ENCODE measurements at places on chromosomes 11 and 22. TPM values are rescaled to one million over a fixed set of nuclear protein-coding genes. Genes with fewer than 3 reads are reported as not detected.

GRCh38 chr22:40000171-40000570 lies 5.4 kb downstream of the FAM83F start:
- H3K4me3 ChIP-seq = no peak overlapping the region
- no peak for DNase-seq
- H3K27me3 ChIP-seq = no peaks in the 10 kb centered on the region
- H3K4me1 ChIP-seq = peaks cover 69% of the 10 kb centered on the region
- H3K36me3 ChIP-seq = no peaks in the 10 kb centered on the region
- peak overlapping the region; percentile 93 for H3K27ac ChIP-seq

- H3K4me3 ChIP-seq = no peak overlapping the region
- H3K4me1 ChIP-seq = no peaks in the 10 kb centered on the region
- H3K27me3 ChIP-seq = no peaks in the 10 kb centered on the region
- H3K36me3 ChIP-seq = no peaks in the 10 kb centered on the region
Measured at GRCh38 chr11:104061853-104062521, 25.5 kb downstream of the DDI1 start.

DNA sequence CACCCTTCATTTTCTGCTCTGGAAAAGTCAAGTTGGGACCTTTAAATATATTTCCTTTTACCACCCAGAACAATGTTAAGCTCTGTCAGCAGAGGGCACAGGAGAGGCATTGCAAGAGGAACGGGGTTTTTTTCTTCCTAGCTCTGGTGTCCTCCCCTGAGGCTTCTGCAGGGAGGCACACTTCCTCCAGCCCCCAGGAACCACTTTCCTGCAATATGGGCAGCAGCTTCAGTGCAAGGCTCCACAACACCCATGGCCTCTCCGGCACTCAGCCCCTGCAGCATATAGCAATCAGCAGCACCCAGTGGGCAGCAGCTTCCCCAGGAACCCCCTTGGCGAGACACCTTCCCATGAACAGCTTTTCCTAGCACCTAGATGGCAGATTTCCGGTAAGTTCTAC lies 101.4 kb downstream of the SYT9 start:
- H3K4me1 ChIP-seq = no peaks in the 10 kb centered on the region
- no peak overlapping the region for H3K4me3 ChIP-seq
- H3K36me3 ChIP-seq = no peaks in the 10 kb centered on the region
- no peak overlapping the region for H3K27ac ChIP-seq
- DNase-seq = peak; percentile 39

- H3K4me1 ChIP-seq = no peaks in the 10 kb centered on the region
- no peak overlapping the region for H3K4me3 ChIP-seq
- no peaks in the 10 kb centered on the region for H3K27me3 ChIP-seq
- no peak for DNase-seq
- H3K36me3 ChIP-seq = no peaks in the 10 kb centered on the region
- H3K27ac ChIP-seq = no peak overlapping the region
Measured at GRCh38 chr11:6156628-6157359, 13.3 kb downstream of the OR52B2 start.

- H3K4me3 ChIP-seq = no peak overlapping the region
- H3K36me3 ChIP-seq = peaks cover 10% of the 10 kb centered on the region
- no peak for DNase-seq
Measured at GRCh38 chr11:75775056-75775455, 6.5 kb downstream of the DGAT2 start.

Gene LDLRAD3
- total RNA-seq = 11.8 TPM

GRCh38 chr22:42872821-42873220 lies 15.7 kb upstream of the ARFGAP3 start:
- no peaks in the 10 kb centered on the region for H3K4me1 ChIP-seq
- H3K4me3 ChIP-seq = no peak overlapping the region
- no peaks in the 10 kb centered on the region for H3K27me3 ChIP-seq
- no peak for DNase-seq

DNA sequence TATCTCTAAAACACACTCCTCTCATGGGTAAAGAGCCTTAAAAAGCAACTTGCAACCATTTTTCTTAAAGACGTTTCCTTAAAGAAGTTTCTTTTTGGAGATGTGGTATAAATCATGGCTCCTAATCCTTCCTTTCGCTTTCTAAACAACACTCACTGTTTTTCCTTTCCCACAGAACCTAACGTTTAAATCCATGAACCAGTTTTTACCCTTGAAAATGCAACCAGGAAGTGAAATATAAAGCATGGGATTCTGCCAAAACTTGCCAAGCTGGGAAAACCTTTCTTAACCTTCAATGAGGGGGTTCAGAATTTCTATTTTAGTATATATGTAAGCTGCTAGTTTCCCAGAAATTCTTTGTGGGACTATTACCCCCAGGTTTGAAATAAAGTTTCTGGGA lies 8.6 kb downstream of the PLEKHA7 start:
- no peaks in the 10 kb centered on the region for H3K27me3 ChIP-seq
- H3K27ac ChIP-seq = no peak overlapping the region
- DNase-seq = no peak

- no peak overlapping the region for H3K27ac ChIP-seq
- no peak for DNase-seq
- no peaks in the 10 kb centered on the region for H3K36me3 ChIP-seq
- H3K27me3 ChIP-seq = no peaks in the 10 kb centered on the region
Measured at GRCh38 chr11:31643857-31644256, 134.3 kb downstream of the ELP4 start.

Gene CHRDL2
- 2.5 TPM for total RNA-seq

GRCh38 chr11:65655570-65656332 lies 7.0 kb downstream of the RELA start:
- H3K27me3 ChIP-seq = no peaks in the 10 kb centered on the region
- no peak for DNase-seq
- H3K4me1 ChIP-seq = peaks cover 18% of the 10 kb centered on the region

DNA sequence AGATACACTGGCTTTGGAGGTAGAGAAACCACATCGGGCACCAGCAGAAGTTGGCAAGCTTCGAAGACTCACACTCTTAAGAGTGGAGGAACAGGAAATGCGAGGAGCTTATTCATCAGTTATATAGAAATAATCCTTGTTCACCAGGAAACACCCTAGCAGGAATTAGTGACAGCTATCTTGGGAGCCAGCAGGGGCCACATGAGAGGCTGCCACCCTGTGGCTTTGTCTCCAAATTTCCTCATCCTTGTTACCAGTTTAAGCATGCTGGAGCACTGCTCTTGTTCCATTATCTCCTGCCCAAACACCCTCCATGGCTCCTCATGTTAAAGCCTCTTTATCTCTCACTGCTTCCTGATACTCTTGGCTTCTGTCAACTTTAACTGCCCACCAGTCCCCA lies 131.0 kb downstream of the PLEKHA7 start:
- no peaks in the 10 kb centered on the region for H3K36me3 ChIP-seq
- no peaks in the 10 kb centered on the region for H3K27me3 ChIP-seq
- no peak overlapping the region for H3K4me3 ChIP-seq
- peak; percentile 37 for DNase-seq

DNA sequence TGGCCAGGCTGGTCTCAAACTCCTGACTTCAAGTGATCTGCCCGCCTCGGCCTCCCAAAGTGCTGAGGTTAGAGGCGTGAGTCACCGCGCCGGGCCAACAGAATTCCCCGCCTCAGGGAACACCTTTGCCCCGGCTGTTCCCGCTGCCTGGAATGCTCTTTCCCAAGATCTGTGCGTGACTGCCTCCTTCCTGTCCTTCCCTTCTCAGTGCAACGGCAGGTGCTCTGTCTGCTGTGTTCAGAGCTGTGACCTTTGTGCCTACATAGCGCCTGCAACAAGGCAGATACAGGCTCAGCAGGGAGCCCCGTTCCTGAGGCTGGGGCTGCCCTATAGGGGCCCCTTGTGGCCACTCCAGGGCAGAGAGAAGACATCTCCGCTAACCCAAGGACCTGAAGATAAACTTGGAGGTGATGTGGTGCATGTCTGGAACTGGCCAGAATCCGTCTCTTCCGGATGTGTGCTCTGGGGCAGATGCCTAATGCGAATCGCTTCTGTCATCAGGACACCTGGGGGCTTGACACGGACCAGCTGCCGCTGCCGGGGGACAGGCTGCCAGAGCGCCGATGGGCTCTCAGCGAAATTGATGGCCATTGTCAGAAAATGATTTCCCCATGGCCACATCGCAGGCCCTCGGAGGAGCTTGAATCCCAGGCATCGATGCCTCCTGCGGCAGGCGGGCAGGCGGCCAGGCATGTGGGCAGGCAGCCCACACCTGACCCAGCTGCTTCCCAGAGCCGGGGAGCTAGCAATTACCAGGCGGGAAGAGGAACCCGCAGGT lies 43.5 kb upstream of the TCF20 start:
- DNase-seq = peak; percentile 94
- H3K27ac ChIP-seq = peak overlapping the region; percentile 95
- no peak overlapping the region for H3K4me3 ChIP-seq
- peaks cover 61% of the 10 kb centered on the region for H3K4me1 ChIP-seq
- no peaks in the 10 kb centered on the region for H3K36me3 ChIP-seq
- no peaks in the 10 kb centered on the region for H3K27me3 ChIP-seq

GRCh38 chr11:123567466-123567865 lies 87.0 kb downstream of the SCN3B start:
- DNase-seq = no peak
- H3K27ac ChIP-seq = no peak overlapping the region
- no peaks in the 10 kb centered on the region for H3K4me1 ChIP-seq
- H3K4me3 ChIP-seq = no peak overlapping the region
- H3K36me3 ChIP-seq = no peaks in the 10 kb centered on the region
- H3K27me3 ChIP-seq = peaks cover 3% of the 10 kb centered on the region

DNA sequence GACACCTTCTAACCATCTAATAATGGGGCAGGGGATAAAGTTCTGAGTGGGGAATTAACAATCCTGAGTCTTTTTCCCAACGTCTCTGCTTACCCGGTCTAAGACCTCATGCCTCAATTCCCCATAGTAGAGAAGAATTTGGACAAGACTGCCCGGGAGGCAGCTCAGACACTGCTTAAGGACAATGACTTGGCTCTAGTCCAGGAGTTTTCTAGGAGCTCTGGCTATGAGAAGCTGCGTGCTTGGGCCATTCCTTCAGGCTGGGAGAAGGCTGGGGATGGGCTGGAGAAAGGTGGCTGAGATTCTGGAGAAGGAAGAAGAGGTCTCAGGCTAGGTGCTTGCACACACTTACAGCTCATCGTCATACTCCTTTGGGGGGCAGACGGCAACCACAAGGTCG lies 19.8 kb upstream of the ABCC8 start:
- no peaks in the 10 kb centered on the region for H3K4me1 ChIP-seq
- no peak overlapping the region for H3K27ac ChIP-seq
- H3K27me3 ChIP-seq = no peaks in the 10 kb centered on the region
- H3K36me3 ChIP-seq = peaks cover 3% of the 10 kb centered on the region

- H3K27me3 ChIP-seq = no peaks in the 10 kb centered on the region
- DNase-seq = no peak
- no peak overlapping the region for H3K4me3 ChIP-seq
- H3K36me3 ChIP-seq = no peaks in the 10 kb centered on the region
- peak overlapping the region; percentile 96 for H3K27ac ChIP-seq
Measured at GRCh38 chr11:113876798-113877669, 1.7 kb upstream of the USP28 start.

DNA sequence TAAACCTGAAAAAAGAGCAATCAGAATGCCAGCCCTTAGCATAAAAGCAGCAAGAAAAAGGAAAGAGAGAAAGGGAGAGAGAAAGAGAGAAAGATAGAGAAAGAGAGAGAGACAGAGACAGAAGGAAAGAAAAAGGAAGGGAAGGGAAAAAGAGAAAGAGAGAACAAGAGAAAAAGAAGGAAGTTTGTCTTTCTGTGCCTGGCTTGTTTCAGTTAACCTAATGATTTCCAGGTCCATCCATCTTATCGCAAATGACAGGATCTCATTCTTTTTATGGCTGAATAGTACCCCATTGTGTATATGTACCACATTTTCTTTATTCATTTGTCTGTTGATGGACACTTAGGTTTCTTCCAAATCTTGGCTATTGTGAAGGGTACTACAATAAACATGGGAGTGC lies 230.8 kb downstream of the GUCY1A2 start:
- H3K4me1 ChIP-seq = no peaks in the 10 kb centered on the region
- H3K4me3 ChIP-seq = no peak overlapping the region
- no peaks in the 10 kb centered on the region for H3K27me3 ChIP-seq
- H3K36me3 ChIP-seq = no peaks in the 10 kb centered on the region

- no peak for DNase-seq
- no peaks in the 10 kb centered on the region for H3K4me1 ChIP-seq
- no peaks in the 10 kb centered on the region for H3K27me3 ChIP-seq
- no peaks in the 10 kb centered on the region for H3K36me3 ChIP-seq
- no peak overlapping the region for H3K27ac ChIP-seq
Measured at GRCh38 chr22:27775087-27775698, 26.4 kb downstream of the MN1 start.

DNA sequence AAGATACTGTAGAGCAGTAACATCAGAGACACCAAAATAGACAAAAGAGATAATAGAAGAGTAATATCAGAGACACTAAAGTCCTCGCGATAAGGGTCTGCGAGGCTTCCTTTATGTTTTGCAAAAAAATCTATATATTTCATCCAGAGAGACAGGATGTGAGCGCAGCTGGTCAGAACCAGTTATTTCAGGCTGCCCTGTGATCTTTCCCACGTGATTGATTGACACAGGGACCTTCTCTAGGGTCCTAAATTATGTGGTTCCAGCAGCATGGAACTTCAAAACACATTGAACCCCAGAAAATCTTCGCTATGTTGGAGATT lies 118.0 kb downstream of the KCNQ1 start:
- H3K27ac ChIP-seq = peak overlapping the region; percentile 36
- no peaks in the 10 kb centered on the region for H3K27me3 ChIP-seq
- H3K4me1 ChIP-seq = peaks cover 57% of the 10 kb centered on the region
- no peak for DNase-seq
- H3K36me3 ChIP-seq = no peaks in the 10 kb centered on the region

Gene CALCA
- total RNA-seq = not detected

DNA sequence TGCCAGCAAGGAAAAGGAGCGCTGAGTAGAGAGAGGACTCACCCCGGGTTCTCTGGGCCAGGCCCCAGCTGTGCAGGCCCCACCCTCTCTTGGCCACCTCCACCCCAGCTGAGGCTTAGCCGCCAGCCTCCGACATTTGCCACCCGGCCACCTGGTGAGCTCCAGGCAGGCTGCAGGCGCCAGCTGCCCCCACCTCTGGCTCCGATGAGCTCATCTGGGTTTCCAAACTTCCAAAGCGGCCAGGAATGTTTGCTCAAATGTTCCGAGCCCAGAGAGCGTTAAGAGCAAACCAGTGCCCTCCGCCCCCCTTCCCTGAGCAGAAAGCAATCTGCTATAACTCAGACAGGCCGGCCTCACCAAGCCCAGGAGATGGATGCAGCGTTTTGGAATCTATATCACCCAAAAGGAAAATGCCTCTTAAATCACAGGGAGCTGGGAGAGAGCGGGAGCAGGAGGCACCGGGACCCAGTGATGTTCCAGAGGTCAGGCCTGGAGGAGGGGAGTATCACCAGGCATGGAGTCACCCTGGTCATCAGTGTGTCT lies 9.1 kb upstream of the MN1 start:
- DNase-seq = no peak
- no peaks in the 10 kb centered on the region for H3K4me1 ChIP-seq
- H3K36me3 ChIP-seq = no peaks in the 10 kb centered on the region
- H3K4me3 ChIP-seq = no peak overlapping the region
- no peak overlapping the region for H3K27ac ChIP-seq
- H3K27me3 ChIP-seq = no peaks in the 10 kb centered on the region

- peaks cover 4% of the 10 kb centered on the region for H3K36me3 ChIP-seq
- DNase-seq = peak; percentile 34
- H3K4me3 ChIP-seq = peak overlapping the region; percentile 80
- H3K27ac ChIP-seq = peak overlapping the region; percentile 64
Measured at GRCh38 chr22:49961601-49962011, 1.0 kb downstream of the PIM3 start.
